COLO829 (cell line): ENCODE measurements at places on chromosomes 7 and 10.

- no peak for DNase-seq
These were observed 43.6 kb downstream of the PRR15 start for GRCh38 chr7:29607259-29607658.

DNA sequence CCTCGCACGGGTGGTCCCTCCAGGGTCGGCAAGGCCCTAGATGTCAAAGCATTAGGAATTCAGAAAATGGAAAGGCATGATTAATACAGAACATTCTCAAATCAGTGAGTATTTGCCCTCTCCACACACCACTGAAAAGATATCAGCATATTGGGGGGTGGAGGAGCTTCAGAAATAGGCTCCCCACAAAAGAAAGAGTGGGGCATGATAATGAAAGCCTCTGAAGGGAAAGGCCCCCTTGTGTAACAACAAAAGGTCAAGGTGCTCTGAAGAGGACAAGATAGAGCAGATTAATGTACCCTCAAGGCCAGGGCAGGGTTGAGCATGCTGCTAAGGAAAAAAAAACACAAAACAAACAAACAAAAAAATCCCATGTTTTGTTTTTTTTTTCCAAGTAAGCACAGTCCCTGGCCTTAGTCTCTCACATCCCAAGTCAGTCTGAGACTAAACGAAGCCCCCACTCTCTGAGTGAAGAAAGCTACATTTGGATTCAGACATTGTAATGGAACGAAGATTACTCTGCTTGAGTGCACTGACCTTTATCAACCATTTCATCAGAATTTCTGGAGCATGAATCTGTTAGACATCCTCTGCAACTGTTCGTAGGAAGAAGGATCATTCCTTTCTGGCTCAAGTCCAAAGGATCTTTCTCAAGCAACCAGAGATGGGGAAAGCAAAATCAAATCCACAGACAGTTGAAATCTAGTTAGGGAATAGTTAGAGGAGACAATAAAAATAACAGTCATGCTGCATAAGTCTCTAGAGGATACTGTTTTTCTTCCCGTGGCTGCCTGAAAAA is 27.4 kb upstream of the DGKI start:
- DNase-seq, result no peak

DNA sequence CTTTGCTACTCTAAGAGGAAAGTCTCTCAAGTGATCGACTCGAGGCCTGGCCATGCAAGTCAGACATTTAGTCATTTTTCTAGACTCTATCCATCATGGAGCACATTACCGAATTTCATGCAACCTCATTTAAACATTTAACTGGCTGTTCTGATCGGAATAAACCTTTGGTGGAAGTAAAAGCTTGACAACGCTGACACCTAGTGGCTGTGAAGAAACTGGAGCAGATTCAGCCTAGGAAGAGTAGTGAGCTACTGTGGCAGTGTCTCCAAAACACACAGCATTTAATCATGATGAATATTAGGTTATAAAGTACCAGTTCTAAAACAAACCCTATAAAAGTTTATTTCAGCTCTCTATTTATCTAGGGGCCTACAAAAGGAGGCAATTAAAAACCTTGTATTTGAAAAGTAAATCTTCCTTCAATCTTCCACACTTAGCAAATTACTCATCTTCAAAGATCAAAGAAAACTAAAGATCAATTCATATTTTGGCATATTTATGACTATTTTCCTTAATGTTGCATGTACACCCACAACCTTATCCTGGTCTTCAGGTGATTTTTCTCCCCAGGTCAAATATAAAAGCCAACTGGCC is 175.0 kb downstream of the CTNNA3 start:
- DNase-seq, result peak; percentile 45

- DNase-seq, result no peak
These were observed 229.5 kb downstream of the GATA3 start for GRCh38 chr10:8283986-8284385.

DNA sequence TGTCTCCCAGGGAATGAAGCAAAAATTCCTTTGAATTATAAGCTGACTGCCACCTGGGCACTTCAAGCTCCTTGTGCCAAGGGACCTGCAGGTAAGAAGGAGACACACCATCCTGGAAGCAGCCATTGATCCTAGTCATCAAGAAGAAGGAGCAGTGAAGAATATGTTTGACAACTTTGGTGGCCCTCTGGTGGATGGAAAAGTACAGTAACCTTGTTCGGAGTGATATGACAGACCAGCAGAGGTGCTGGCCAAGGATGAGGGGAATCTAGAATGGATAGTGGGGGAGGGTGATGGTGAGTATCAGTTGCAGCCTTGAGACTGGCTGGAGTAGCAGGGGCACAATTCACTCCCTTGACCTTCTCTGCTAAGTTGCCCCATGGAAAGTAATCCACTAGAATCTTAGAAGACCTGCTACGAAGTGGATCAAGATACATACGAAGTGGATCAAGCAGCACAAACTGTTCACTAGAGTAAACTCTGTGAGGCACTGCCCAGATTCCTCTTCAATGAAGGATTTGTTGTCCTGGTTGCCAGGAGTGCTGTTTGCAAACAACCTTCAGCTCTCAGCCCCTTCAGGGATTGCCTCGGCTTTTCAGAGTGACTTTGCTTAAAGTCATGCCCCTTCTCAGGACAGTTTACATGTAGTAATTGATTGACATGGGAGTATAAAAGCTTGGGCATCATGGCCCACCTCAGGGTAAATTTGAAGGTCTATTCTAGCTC is 44.8 kb upstream of the ORC5 start:
- DNase-seq, result no peak

DNA sequence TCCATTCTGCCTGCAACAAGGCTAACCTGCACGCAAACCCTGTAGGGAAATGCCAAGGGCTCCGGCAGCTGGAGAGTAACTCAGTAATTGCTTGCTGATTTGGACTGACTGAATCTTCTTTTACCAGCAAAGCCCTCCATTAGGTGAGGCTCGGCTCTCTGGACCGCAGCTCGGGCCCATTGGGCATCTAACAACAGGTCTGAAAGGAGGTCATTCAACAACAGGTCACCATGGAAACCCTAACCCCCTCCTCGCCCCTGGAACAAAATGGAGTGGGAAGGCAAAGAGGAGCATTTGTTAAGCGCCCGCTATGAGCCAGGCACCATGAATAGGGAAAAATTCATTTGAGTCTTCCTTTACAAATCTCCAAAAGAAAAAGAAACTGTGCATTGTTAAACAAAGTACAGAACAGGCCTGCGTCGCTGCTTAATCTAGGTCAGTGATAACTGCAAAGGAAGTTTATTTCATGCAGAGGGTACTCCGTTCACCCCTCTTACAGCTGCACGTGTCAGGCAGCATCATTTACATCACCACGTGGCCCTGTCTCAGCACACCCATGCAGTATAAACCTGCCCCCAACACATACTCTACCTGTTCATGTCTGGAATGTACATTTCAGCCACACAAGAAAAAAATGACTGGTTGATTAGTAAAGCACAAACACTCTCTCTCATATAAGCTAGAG is 248.8 kb upstream of the NEBL start:
- DNase-seq, result no peak

- DNase-seq, result no peak
These were observed 67.0 kb downstream of the OSBPL3 start for GRCh38 chr7:24912874-24913514.

- no peak for DNase-seq
These were observed 5.2 kb downstream of the ZNF316 start for GRCh38 chr7:6642239-6642839.

DNA sequence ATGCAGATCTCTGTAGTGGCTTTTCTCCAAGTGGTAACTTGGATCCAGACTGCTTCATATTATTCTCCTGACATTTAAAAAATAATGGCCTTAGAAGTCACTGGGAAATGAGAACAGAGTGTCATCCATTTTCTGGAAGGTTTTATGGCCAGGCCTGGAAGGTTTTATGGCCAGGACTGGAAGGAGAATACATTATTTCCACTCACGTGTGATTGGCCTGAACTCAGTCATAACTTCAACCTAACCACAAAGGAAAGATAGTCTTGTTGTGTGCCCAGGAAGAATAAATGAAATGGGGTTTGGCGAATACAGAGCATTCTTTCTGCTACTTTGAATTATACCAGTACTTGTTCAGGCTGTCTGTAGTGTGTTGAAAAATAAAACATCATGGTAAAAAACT is 360.9 kb downstream of the GPAM start:
- no peak for DNase-seq

DNA sequence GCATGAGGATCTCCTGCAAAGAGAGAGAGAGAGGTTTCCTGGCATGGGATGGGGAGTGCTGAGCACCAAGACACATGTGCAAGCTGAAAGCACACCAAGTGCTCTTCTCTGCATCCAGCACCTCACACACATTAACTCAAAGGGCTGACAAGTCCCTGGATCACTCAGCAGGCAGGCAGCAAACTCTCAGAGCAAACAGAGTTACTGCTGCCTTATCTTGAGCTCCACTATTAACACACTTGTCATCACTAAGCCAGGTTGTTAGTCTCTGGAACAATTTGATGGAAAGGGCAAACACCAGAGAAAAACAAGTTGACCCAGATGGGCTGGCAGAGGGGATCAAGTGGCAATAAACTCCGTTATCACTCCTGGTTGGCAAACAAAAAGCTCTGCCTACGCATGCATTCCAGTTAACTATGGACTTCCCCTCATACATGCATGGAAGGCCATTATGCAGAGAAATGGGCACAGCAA is 349.9 kb downstream of the KCNMA1 start:
- no peak for DNase-seq

GRCh38 chr7:19491821-19492452 is 216.9 kb downstream of the POLR1F start:
- peak; percentile 22 for DNase-seq

- no peak for DNase-seq
These were observed 118.0 kb upstream of the PITRM1 start for GRCh38 chr10:3290550-3290949.

DNA sequence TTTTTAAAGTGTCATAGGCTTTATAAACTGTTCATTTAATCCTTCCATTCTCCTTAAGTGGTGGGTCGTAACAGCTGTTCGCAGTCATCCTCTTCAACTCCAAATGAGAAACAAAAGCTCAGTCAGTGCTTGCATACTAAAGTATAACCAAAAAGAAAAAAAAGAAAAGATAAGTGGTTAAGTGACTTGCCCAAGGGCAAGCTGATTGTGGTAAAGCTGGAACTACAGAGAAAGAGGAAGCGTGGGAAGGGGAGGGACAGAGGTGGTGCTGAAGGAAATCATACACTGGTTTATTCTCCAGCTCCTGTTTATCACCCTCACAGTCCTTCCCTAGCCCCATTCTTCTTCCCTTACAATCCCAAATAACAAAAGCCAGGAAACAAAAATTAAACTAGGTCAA is 29.6 kb downstream of the IDE start:
- DNase-seq, result peak; percentile 60

GRCh38 chr7:116595063-116595462 is 70.2 kb downstream of the CAV1 start:
- no peak for DNase-seq

GRCh38 chr7:103949374-103949773 is 40.1 kb downstream of the RELN start:
- DNase-seq, result no peak

- no peak for DNase-seq
These were observed 23.8 kb upstream of the SLF2 start for GRCh38 chr10:100888957-100889356.

- DNase-seq, result no peak
These were observed 4.0 kb upstream of the SLC29A4 start for GRCh38 chr7:5278766-5279165.

DNA sequence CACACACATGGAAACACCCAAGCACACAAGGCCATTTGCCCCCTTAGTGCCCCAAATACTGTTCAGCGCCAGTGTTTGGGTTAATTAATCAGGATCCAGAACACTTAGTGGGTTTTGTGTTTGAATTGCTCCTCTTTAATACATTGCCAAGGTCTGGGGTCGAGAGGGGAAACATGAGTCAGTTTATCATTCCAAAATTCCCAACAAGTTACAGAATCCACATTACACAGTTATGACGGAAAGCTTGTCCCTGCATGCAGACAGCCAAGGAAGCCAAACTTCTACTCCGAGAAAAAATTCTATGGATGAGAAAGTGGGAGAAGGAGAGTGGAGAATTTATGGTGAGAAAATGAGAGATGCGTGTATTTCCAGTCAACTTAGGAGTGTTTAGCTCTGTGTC is 189.0 kb downstream of the NPSR1 start:
- DNase-seq, result no peak

- DNase-seq, result no peak
These were observed 37.8 kb downstream of the DPCD start for GRCh38 chr10:101625821-101626412.

DNA sequence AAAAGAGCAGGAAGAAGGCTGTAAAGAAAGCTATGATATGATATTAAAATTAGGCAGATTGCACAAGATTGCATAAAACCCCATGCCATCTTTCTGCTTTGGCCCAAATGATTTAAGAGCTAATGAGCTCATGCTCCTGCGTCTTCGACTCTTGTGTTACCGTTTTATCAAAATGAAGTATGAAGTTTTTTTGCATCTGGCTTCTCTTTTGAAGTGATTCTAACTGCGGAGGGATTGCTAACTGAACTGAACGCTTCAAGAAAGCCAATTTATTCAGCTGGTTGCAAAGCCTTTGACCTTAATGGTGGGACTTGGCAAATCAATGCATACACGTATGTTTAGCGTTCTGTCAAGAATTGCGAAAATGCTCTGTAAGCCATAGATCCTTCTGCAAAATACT is 282.9 kb downstream of the TWIST1 start:
- no peak for DNase-seq

DNA sequence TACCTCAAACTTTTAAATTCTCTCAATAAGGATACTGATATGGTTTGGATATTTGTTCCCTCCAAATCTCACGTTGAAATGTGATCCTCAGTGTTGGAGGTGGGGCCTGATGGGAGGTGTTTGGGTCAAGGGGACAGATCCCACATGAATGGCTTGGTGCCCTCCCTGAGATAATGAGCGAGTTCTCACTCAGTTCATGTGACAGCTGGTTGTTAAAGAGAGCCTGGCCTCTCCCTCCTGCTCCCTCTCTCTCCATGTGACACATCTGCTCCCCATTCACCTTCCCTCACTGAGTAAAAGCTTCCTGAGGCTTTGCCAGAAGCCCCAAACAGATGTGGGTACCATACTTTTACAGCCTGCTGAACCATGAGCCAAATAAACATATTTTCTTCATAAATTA is 19.2 kb downstream of the ABCB4 start:
- no peak for DNase-seq
